Aorta (tissue), 5 donors: ENCODE measurements at places on chromosomes 3 and 15. TPM values are rescaled to one million over a fixed set of nuclear protein-coding genes. Genes with fewer than 3 reads are reported as not detected.

The ATP2B2 gene
- 0.29 TPM for total RNA-seq

The CDC25A gene
- 0.57 TPM for total RNA-seq

The GRK7 gene
- total RNA-seq: 0.23 TPM

The SAXO2 gene
- total RNA-seq: 5.1 TPM

The RAB6B gene
- 9.2 TPM for total RNA-seq

The POMGNT2 gene
- 9.0 TPM for total RNA-seq

The ST8SIA2 gene
- not detected for total RNA-seq

The SLC24A5 gene
- total RNA-seq: not detected

The GOLGA6A gene
- not detected for total RNA-seq

- DNase-seq: no peak
These were observed 89.0 kb downstream of the CHRNA7 start for GRCh38 chr15:32119286-32119685.

DNA sequence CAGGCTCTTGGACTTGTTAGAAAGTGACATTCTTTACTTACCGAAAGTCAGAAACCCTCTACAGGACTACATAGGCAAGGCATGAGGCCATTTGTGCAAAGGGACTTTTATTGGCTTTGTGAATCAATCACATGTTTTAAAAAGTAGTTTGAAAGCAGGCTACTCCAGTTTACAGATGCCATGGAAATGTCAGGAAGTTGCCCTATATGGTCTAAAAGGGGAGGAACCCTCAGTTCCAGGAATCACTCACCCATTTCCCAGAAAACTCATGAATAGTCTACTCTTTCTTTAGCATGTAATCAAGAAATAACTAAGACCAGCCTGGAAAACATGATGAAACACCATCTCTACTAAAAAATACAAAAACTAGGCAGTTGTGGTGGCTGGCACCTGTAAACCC is 51.0 kb upstream of the MKRN3 start:
- no peak for DNase-seq

DNA sequence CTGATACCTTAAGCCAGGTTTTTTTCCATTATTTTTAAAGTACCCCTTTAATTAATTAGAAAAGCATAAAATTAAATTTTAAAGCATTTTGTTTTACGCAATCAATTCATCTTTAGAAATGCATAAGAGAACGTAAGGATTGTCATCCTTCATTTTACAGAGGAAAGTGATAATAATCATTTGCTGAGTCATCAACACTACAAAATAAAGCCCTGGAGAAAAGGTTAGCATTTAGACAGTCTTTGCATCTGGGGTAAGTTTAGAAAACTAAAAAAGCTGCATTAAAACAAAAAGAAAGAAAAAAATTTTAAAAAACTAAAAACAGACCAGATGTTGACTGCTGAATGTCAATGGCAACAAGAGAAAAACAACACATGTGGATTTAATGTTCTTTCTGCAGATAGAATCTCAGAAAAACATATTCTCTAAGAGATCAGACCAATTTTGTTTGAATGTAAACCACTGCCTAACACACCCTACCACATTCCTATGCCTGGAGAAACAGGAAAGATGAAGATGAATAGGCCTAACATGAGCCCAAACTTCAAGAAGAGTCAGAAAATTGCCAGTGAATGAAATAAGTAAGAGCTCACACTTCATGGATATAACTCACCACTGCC is 59.9 kb downstream of the SUCNR1 start:
- DNase-seq: no peak

DNA sequence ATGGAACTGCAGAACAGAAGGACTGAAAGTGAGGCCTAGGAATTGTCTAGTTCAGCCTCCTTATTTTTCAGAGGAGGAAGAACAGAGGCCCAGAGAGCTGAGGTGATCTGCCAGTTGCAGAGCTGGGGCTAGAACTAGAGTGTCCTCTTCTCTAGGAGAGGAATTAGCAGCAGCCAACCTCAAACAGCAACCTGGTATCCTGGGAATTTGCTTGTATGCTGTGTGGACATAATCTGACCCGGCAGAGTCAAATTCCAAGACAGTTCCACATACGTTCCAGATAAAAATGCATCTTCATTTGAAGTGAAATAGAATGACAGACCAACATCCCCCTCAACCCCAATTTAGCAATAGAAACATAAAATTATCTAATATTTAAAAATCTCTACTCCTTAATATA is 13.5 kb upstream of the TSC22D2 start:
- DNase-seq: no peak

DNA sequence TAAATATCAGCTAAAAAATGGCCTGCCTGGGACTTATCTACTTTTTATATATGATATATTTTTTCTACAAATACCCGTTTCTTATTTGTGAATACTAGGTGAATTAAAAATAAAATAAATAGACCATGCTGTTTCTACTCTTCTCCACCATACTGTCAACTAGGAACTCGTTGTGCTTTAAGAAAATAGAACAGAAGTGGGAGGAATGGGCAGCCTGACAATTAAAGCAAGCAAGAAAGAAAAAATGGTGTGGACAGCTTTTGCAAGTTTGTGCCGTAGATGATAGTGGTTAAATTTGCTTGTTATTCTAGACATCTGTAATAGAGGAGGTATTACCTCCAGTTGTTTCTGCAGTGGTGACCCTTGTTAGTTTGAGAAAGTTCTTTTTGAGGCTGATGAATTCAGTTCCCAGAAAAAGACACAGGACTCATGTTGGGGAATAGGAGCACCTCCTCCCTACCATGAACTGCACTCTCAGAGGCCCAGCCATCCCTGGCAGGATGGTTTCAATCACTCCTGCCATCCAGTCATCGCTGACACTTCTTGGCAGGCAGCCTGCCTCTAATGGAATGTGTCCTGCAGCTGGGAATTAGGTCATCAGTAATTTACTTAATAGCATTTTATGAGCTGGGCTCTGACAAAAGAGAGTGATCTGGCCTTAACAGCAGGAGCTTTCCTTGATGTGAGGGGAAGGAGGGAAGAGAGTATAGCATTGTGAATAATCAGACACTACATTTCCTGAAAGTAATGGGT is 105.0 kb upstream of the GAP43 start:
- DNase-seq: peak; percentile 77

DNA sequence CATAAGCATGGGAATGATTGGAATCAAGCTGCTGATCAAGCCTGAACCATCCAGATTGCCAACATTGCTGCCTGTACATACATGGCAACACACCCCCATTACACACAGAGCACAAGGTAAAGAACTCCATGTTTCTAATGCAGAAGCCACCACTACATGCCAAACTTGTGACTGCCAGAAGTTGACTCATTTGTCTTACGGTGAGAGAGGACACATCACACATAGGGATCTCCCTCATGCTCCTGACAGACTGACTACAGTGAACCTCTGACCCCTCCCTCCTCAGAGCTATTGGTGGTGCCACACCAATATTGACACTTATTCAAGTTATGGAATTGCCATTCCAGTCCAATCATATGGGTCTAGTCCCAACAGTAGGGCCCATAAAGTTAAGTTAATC is 42.3 kb downstream of the EFHB start:
- DNase-seq: no peak

GRCh38 chr15:85792912-85793590 is 1.7 kb downstream of the KLHL25 start:
- no peak for DNase-seq

DNA sequence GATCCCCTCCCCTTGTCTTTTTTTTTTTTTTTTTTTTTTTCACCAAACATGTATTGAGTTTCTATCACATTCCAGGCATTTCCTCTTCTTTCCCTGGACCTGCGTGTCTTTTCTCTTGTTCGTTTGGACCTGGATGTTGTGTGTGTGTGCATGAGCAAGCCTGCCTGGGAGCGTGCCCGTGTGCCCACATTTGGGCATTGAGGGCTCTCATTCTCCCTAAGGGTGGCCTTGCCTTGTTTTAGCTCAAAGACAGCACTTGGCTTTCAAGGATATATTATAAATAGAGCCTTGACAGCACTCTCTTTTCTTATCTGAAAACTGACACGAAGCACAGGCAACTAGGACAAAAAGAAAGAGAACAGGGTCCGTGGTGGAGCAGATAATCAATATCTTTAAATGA is 39.0 kb upstream of the SLC25A26 start:
- no peak for DNase-seq

DNA sequence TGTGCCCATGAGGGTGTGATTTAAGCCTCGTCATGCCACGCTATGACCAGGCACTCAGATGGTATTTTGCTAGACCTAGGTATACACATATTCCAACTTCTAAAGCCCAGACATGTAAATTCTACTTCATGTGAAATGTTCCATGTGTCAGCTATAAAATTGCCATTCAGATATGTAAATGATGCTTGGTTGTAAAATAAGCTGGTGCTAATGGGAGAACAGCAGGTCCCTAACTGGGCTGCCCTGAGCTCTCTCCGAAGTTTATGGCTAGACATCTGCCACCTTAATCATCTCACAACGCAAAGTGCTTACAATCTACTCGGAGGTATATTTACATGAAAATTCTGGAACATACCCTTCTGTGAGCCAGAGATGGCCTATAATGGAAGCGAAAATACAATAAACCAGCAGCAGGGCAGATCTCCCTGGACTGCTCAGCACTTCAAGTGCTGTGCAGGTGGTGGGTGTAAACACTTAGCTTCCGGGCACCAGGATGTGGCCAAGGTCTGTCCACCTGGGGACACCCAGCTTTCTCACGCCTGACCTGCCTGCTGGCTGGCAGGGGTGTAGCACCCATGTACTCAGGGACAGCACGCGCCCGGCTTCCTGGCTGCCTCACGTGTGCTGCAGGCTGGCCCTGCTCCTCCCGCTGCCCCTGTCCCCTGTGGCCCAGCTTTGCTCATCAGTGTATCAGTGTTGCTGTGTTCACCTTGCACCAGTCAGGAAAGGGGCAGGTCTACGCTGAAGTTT is 82.0 kb downstream of the CHDH start:
- no peak for DNase-seq

DNA sequence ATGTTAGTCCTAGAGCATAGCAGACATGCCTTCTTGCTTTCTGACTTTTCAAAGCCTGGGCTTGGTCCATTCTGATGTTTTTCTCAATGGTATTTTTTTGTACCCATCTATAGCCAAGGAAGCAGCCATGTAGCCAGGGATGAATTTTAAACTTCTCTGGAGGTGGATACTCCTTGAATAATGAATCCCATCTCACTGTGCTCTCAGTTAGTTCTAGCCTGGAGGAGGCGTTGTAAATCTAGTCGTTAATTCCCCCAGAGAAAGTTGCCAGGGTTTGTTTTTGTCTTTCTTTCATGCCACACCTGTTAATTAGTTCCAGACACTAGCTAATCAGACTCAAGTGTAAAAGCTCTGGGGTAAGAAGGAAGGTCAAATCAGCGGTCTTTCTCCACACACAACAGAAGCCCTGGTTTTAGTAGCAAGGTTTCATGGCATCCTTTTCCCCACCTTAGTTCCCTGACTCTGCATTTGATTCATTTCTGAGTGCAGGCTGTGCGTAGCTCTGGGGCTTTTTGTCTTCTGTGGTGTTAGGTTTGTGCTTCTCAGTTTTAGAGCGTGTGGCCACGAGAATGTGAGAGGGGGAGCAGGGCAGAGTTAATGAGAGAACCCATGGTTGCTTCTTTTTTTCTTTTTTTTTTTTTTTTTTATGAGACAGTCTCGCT is 19.7 kb downstream of the PTPRG start:
- no peak for DNase-seq

GRCh38 chr3:25084016-25084415 is 344.0 kb upstream of the RARB start:
- DNase-seq: no peak

- DNase-seq: no peak
These were observed 94.0 kb upstream of the CACNA2D3 start for GRCh38 chr3:54028372-54028771.

- no peak for DNase-seq
These were observed 41.5 kb downstream of the RARB start for GRCh38 chr3:25469558-25469957.

DNA sequence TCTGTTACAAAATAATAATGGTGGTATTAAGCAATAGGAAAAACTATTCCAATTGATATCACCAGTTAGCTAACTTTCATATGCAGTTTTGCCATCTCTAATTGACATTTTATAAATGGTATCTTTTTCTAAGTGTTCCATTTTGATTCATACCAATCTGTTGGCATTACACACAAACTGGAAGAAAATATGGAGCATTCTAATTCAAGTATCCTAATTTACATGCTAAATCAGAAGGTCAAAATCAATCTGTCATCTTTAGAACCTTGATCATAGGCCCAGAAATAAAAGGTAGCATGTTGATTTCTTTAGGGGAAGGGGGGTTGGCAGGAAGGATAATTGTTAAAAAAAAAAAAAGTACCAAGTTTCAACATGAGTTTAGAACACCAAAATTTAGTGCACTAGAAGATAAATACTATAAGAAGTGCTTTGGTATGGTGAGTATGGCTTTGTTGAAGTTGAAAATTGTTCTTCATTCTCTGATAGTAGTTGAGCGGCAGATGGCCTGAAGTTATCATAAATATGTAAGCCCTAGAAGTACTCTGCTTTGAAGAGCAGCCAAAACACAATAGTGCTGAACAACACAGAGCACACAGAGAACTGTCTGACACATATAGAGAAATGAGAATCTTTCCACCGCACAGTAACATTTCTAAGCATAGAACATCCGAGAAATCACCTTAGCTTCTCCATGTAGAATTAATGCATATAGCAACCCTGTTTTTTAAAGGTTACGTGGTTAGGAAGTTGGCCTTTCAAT is 130.1 kb downstream of the TAFA4 start:
- DNase-seq: no peak

- DNase-seq: peak; percentile 79
These were observed 728 bp downstream of the TRANK1 start for GRCh38 chr3:36944012-36944640.

DNA sequence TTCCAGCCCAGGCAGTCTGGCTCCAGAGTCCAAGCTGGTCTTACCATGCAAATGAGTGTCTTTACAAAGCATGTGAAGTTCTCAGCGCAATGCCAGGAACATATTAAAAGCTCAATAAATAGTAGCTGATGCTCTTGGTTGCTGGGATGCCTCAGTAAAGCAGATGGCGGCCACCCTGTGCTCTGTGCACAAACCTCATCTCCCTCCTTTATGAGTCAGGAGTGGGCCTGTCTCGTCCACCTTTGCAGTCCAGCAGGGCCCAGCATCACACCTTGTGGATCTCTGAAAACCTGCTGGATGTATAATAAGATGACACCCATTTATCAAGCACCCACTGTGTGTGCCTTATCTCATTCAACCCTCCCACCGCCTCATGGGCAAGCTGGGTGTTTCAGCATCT is 42.7 kb downstream of the FAM174B start:
- no peak for DNase-seq

DNA sequence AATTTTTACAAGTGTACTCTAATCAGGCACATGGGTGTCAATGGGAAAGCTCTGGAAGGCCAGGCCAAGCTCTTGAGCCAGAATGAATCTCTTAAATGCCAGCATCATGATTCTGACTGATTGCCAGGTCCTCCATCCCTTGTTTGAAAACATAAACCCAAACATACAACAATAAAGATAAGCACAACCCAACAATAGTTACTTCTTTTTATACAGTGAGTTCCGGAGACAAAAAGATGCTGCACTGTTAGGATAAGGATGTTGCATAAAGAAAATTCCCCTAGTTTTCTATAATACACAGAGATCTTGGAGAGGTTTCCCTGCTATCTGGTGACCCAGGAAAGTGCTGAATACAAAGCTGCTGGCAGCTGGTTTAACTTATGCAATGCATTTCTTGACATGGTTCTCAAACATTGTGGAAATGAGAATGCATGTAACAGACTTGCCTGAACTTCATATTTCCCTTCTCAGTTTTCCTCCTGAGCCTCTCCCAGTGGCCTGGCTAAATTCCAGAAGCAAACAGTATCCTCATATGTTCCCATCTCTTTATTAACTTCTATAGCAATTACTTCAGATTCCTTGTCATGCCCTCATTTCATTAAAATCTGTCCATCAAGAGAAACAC is 180.1 kb upstream of the PRICKLE2 start:
- no peak for DNase-seq

- DNase-seq: no peak
These were observed 681.6 kb upstream of the ARPP21 start for GRCh38 chr3:34957677-34958076.

GRCh38 chr3:73924048-73924447 is 299.3 kb upstream of the PDZRN3 start:
- no peak for DNase-seq
